Dermis microvascular lymphatic vessel endothelial cell (primary cell): ENCODE measurements at places on chromosomes 1 and 21. TPM values are rescaled to one million over a fixed set of nuclear protein-coding genes. Genes with fewer than 3 reads are reported as not detected.

The ST6GALNAC5 gene
- total RNA-seq: not detected in 2 replicates

DNA sequence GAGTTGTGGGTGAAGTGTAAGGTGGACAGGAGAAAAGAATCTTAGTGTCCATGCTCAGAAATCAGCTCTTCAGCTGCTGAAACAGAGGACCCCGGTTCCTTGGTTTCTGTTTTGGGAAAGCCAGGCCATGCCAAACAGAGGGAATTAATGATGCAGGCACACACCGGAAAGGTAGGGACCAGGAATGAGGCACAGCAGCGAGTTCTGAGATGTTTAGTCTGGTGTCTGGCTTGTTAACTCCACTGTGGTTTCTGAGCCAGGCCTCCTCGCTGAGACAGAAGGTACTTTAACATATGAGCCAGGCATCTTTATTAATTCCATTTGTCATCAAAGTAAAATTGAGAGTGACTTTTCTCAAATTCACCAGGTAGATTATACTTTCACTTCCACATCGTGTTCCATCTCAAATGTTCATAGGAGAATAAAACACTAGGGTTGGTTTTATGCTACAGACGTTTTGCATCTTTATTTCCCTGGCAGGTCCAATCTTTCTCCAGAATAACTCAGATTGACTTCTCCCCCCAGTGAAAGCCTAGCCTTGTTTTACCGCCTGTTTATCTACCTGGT, 23.5 kb downstream of the LRRC8D start:
- DNase-seq: peak; percentile 9

The CYP4A11 gene
- not detected in 2 replicates for total RNA-seq

GRCh38 chr1:93999840-94000415, 90.7 kb upstream of the GCLM start:
- DNase-seq: no peak

GRCh38 chr21:38269576-38269936, 12.8 kb downstream of the KCNJ15 start:
- DNase-seq: no peak

- no peak for DNase-seq
Observed at GRCh38 chr1:181459067-181459466, 24.2 kb upstream of the CACNA1E start.

The SPTA1 gene
- 1.3 and 2.0 TPM in 2 replicates for total RNA-seq

- no peak for DNase-seq
Observed at GRCh38 chr21:39863111-39863510, 4.1 kb upstream of the PCP4 start.

DNA sequence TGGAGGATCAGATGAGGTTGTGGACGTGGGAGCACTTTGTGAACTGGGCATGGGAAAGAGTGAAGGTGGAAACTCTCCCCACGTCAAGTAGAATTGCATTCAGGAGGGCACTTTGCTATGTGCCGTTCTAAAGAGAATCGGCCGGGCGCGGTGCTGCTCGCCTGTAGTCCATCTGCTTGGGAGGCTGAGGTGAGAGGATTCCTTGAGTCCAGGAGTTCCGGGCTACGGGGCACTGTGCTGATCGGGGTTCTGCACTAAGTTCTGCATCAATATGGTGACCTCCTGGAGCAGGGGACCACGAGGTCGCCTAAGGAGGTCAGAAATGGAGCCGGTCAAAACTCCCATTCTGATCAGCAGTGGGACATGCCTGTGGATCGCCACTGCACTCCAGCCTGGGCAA, 141.9 kb downstream of the PEX14 start:
- DNase-seq: no peak

DNA sequence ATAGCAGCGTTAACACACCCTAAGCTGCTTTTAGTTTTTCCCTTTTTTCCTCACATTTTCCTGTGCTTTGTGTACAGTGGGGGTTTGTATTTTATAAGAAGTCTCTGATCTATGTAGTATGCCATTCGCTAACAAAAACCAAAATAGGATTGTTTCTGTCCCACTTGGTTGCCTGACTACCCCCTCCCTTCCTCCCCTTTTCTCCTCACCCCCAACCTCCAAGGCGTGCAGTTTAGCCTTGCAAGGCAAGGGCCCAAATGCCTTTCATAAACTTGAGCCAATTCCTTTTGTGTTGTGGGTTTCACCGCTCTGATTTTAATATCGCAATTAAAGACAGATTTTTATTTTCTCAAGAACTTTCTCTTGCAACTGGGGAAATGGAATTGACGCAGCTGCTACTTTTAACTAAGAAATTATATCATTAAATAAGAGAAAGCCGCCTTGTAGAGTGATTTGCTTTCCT, 276.9 kb downstream of the TM2D1 start:
- no peak for DNase-seq
